ENCODE measurements at places on chromosomes 3 and 15. TPM values are rescaled to one million over a fixed set of nuclear protein-coding genes. Genes with fewer than 3 reads are reported as not detected.

TERC gene
- total RNA-seq, result 3.5 TPM

LRTM1 gene
- not detected for total RNA-seq

GOLGA8J gene
- not detected for total RNA-seq

LRRC34 gene
- 2.3 TPM for total RNA-seq

LRRIQ4 gene
- not detected for total RNA-seq

SV2B gene
- 0.35 TPM for total RNA-seq

COPB2 gene
- total RNA-seq, result 138 TPM

FBXL2 gene
- 8.4 TPM for total RNA-seq

DNA sequence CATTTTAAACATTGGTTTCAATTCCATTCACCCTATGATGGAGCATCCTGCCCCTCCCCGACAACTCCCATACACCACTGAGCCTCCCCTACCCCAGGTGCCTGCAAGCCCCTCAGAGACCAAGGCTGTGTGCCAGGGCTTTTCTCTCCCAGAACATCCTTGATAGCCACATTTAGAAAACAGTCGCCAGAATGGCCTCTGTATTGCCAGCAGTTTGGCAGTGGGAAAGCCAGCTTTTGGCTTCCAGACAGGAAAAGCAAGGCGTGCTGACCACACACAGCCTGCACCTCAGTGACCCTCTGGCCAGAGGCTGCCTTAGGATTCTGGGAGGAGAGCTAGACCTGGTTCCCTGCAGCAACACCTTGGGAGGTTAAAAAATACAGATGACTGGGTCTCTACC, 18.2 kb upstream of the HRH1 start:
- DNase-seq, result no peak

GRCh38 chr3:127688022-127688415, 15.3 kb downstream of the ABTB1 start:
- no peak for DNase-seq

- DNase-seq, result no peak
These were observed 27.0 kb downstream of the GRK7 start for GRCh38 chr3:141790171-141790570.

- peak; percentile 12 for DNase-seq
These were observed 28.8 kb upstream of the HDAC11 start for GRCh38 chr3:13451301-13451673.

- no peak for DNase-seq
These were observed 51.2 kb downstream of the IL20RB start for GRCh38 chr3:137008976-137009375.
